ENCODE measurements at places on chromosomes 1 and 21. TPM values are rescaled to one million over a fixed set of nuclear protein-coding genes. Genes with fewer than 3 reads are reported as not detected.
A peak's percentile ranks its signal among the peaks of the same experiment; 100 is the strongest.

DNA sequence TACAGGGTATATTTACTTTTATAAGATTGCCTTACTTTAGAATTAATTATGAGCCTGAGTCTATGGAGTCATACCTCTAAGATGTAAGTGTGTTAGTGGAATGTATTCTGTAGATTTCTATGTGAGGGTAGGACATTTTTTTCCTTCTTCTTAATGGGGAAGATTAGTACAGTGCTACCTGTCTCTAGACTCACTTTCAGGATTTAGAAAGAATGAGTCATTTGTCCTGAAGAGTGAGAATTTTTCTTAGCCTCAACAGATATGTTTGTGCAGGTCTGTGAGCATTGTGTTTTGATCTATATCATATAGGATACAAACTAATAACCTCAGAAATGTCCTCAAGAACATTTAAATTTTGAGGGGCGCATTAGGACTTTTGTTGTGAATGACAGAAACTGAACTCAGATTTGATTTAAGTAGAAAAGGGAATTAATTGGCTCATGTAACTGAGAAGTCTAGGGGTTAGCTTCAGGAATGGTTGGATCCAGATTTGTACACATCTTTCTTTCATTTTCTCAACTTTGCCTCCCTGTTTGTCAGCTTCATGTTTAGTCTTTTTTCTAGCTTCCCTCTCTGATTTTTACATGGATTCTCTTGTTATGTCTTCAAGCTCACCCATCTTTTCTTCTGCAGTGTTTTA is 45.3 kb downstream of the TTC3 start:
- peaks cover 7% of the 10 kb centered on the region for H3K36me3 ChIP-seq
- H3K4me3 ChIP-seq: no peak overlapping the region
- H3K27ac ChIP-seq: no peak overlapping the region
- no peak for DNase-seq
- H3K4me1 ChIP-seq: no peaks in the 10 kb centered on the region

- no peaks in the 10 kb centered on the region for H3K36me3 ChIP-seq
- H3K27ac ChIP-seq: no peak overlapping the region
- H3K4me3 ChIP-seq: no peak overlapping the region
- no peak for DNase-seq
- no peaks in the 10 kb centered on the region for H3K27me3 ChIP-seq
These were observed 35.2 kb upstream of the LRP8 start for GRCh38 chr1:53362851-53363642.

C1orf198 gene
- total RNA-seq: 101 TPM

TSPAN2 gene
- 4.3 TPM for total RNA-seq

- peak overlapping the region; percentile 61 for H3K27ac ChIP-seq
- DNase-seq: peak; percentile 76
- peaks cover 87% of the 10 kb centered on the region for H3K4me1 ChIP-seq
- H3K27me3 ChIP-seq: no peaks in the 10 kb centered on the region
These were observed 20.2 kb downstream of the SKI start for GRCh38 chr1:2248127-2248826.

GRCh38 chr1:29081201-29081600 is 42.5 kb downstream of the TMEM200B start:
- H3K27me3 ChIP-seq: no peaks in the 10 kb centered on the region
- no peak for DNase-seq
- no peak overlapping the region for H3K4me3 ChIP-seq
- no peak overlapping the region for H3K27ac ChIP-seq
- H3K4me1 ChIP-seq: no peaks in the 10 kb centered on the region
- H3K36me3 ChIP-seq: no peaks in the 10 kb centered on the region

DNA sequence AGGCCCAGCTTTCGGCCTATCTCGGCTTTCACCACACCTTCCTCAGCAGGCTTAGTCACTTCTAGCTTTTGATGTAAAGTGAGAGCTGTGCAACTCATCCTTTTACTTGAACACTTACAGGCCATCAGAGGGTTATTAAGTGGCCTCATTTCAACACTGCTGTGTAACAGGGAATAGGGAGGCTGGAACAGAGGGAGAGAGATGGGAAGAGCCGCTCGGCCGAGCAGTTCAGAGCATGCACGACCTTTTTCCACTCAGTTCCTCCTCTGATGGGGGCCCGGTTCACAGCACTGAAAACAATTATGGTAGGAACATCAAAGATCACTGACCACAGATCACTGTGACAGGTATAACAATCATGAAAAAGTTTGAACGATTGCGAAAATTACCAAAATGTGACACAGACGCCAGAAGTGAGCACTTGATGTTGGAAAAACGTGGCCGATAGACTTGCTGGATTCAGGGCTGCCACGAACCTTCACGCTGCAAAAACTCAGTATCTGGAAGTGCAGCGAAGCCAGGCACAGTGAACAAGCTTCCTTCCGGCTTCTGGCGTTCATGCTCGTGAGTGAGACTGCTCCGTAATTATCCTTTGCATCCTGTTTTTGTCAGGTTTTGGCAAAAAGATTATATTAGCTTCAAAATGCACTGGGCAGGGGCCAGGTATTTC is 28.6 kb downstream of the AGPAT3 start:
- no peak for DNase-seq
- peak overlapping the region; percentile 39 for H3K4me3 ChIP-seq
- H3K27ac ChIP-seq: peak overlapping the region; percentile 53
- H3K27me3 ChIP-seq: no peaks in the 10 kb centered on the region
- H3K4me1 ChIP-seq: peaks cover 42% of the 10 kb centered on the region

- H3K36me3 ChIP-seq: no peaks in the 10 kb centered on the region
- H3K27ac ChIP-seq: no peak overlapping the region
- no peak overlapping the region for H3K4me3 ChIP-seq
- DNase-seq: no peak
These were observed 10.4 kb upstream of the KLF17 start for GRCh38 chr1:44108241-44108640.

VANGL2 gene
- 7.5 TPM for total RNA-seq

GRCh38 chr1:236137285-236137852 is 5.0 kb upstream of the GPR137B start:
- no peak overlapping the region for H3K4me3 ChIP-seq
- H3K4me1 ChIP-seq: peaks cover 4% of the 10 kb centered on the region
- H3K27ac ChIP-seq: no peak overlapping the region
- H3K36me3 ChIP-seq: no peaks in the 10 kb centered on the region
- H3K27me3 ChIP-seq: peaks cover 13% of the 10 kb centered on the region

DNA sequence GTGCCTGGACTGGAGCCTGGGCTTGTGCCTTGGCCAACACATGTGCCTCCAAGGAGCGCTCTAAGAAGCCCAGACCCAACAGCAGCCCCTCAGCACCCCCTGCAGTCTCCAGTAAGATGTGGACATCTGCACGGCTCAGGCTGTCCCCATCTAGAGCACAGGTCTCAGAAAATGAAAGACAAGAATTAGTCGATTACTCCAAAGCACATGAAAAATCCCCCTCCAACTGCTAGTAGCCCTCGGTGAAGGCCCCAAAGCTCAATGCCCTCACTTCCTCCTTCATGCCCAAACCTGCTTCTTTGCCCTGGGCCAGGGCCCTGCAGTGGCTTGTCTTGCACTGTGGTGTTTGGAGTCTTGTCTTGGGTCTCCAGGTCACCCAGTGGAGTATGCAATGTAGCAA is 21.9 kb upstream of the ERO1B start:
- H3K27ac ChIP-seq: no peak overlapping the region
- no peaks in the 10 kb centered on the region for H3K36me3 ChIP-seq
- no peaks in the 10 kb centered on the region for H3K4me1 ChIP-seq
- DNase-seq: no peak
- no peak overlapping the region for H3K4me3 ChIP-seq

AADACL4 gene
- not detected for total RNA-seq

FCRL6 gene
- 2.3 TPM for total RNA-seq

TNFSF18 gene
- total RNA-seq: 0.24 TPM

- no peaks in the 10 kb centered on the region for H3K36me3 ChIP-seq
- peaks cover 27% of the 10 kb centered on the region for H3K4me1 ChIP-seq
- peak overlapping the region; percentile 81 for H3K27ac ChIP-seq
These were observed 1.6 kb upstream of the DYRK3 start for GRCh38 chr1:206633708-206634121.

DNA sequence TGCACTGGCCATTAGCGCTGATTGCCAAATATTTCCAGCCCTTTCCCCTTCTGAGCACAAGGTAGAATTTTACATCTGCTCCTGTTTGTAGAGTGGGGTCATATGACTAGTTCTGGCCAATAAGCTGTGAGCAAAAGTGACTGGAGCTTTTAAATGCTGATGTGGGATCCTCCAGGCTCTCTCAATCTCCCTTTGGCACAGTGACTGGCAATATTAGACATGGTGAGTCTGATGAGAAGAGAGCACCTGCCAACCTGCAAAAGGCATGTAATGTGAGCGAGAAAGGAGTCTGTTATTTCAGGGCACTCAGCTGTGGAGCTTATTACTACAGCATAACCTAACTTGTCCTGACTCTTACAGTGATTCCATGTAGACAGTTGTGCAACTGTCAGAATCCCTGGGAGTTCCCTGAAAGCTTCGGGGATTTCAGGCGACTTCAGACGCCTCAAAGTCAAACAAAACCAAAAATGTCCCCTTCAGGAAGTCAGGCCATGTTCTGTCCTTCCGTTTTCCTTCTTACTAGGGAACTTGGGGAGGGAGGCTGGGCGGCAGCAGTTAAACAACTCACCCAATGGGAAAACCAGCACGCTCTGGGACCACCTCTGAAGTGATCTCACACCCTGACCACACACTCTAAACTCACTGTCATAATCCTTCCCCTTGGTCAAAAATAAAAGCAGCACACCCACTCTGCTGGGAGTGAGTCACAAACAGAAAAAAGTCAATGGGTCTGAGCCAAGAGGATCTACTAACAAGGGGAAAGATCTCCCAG is 3.6 kb upstream of the RASSF5 start:
- peaks cover 63% of the 10 kb centered on the region for H3K4me1 ChIP-seq
- no peaks in the 10 kb centered on the region for H3K36me3 ChIP-seq
- peak overlapping the region; percentile 37 for H3K27ac ChIP-seq
- DNase-seq: peak; percentile 78
- H3K27me3 ChIP-seq: peaks cover 4% of the 10 kb centered on the region

DNA sequence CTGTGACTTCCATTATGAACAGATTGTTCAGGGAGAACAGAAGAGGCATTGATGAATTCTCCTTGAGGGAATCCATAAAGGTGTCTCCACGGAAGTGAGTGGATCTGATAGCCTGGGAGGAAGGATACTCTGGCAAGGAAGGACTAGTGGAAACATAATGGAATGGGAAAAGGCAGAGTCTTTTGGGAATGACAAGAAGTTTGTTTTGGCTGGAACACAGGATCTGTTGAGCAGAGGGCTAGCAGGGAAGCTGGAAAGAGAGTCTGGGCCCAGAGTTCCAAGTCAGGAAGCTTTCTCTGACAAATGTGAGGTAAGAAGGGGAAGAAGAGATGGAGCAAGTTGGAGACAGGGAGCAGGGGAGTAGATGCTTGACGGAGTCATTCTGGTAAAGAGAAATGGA is 8.1 kb downstream of the ADAMTS5 start:
- H3K4me1 ChIP-seq: peaks cover 7% of the 10 kb centered on the region
- H3K27me3 ChIP-seq: no peaks in the 10 kb centered on the region
- H3K27ac ChIP-seq: no peak overlapping the region
- H3K36me3 ChIP-seq: no peaks in the 10 kb centered on the region
- H3K4me3 ChIP-seq: no peak overlapping the region

DNA sequence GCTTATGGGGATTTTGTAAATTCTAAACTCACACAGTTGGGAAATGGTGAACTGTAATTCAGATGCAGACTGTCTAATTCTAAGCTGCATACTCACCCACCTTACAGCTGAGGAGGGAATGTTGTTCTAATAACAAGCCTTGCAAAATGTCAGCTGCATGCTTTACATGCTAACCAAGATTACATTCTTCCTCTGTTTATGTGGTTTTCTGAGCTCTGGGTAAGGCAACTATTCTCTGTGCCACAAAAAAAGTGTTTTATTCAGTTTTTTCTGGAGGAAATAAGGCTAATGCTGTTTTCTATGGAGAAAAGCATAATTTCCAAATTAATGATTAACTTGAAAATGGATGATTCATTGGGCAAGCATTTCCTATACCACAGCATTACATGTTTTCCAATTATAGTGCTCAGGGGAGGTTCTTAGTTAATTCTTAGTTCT is 64.9 kb downstream of the RGS13 start:
- H3K27ac ChIP-seq: no peak overlapping the region
- H3K36me3 ChIP-seq: no peaks in the 10 kb centered on the region
- no peak for DNase-seq
- H3K27me3 ChIP-seq: no peaks in the 10 kb centered on the region
- H3K4me3 ChIP-seq: no peak overlapping the region
- H3K4me1 ChIP-seq: peaks cover 12% of the 10 kb centered on the region

- peaks cover 27% of the 10 kb centered on the region for H3K36me3 ChIP-seq
- H3K4me3 ChIP-seq: no peak overlapping the region
- no peak overlapping the region for H3K27ac ChIP-seq
- H3K4me1 ChIP-seq: peaks cover 4% of the 10 kb centered on the region
- no peaks in the 10 kb centered on the region for H3K27me3 ChIP-seq
- DNase-seq: no peak
These were observed 16.1 kb downstream of the RRP15 start for GRCh38 chr1:218301217-218301616.

- no peaks in the 10 kb centered on the region for H3K4me1 ChIP-seq
- no peaks in the 10 kb centered on the region for H3K36me3 ChIP-seq
- DNase-seq: no peak
- H3K27me3 ChIP-seq: no peaks in the 10 kb centered on the region
- H3K4me3 ChIP-seq: no peak overlapping the region
These were observed 94.2 kb downstream of the KCNK1 start for GRCh38 chr1:233707880-233708815.

CFAP107 gene
- 2.9 TPM for total RNA-seq

DNA sequence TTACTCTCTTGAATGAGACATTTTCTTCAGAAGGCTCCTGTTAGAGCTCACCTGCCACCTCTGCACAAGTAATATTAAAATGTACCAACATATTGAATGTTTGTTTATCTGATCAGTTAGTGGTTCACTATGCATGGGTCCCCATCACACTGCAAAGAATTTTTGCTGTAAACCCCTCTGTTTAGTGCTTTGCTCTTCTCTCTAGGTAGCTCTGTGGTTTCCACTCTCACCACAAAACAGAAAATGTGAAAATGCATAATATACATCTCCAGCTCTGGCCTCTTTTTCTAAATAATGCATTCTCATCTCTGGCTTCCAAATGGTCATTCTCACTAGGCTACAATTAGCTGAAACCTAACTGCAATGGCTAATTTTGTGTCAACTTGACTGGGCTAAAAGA is 176.7 kb downstream of the TRIM33 start:
- no peak overlapping the region for H3K4me3 ChIP-seq
- no peak for DNase-seq
- no peaks in the 10 kb centered on the region for H3K27me3 ChIP-seq
- no peaks in the 10 kb centered on the region for H3K4me1 ChIP-seq
- no peak overlapping the region for H3K27ac ChIP-seq

GRCh38 chr1:83491930-83492329 is 507.0 kb downstream of the TTLL7 start:
- no peaks in the 10 kb centered on the region for H3K36me3 ChIP-seq
- H3K27ac ChIP-seq: no peak overlapping the region
- DNase-seq: no peak
- no peaks in the 10 kb centered on the region for H3K27me3 ChIP-seq
- no peak overlapping the region for H3K4me3 ChIP-seq

DNA sequence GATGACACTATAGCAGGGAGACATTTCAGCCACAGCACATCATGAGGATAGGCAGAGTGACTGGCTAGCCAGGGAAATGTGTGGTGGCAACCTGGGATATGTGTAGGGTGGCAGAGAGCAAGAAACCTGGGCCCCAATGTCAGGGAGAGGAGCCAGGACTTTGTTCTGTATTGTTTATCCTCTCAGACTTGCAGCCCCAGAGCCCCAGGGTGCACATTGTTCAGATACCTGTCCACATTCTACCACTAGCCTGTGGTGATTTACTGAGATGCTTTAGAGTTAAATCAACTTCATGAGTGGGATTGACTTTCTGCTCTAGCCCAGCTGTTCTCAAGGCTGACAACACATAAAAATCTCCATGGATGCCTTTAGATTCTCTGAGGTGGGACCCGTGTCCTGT is 61.5 kb downstream of the MAB21L3 start:
- peaks cover 10% of the 10 kb centered on the region for H3K4me1 ChIP-seq
- H3K4me3 ChIP-seq: no peak overlapping the region

C8A gene
- total RNA-seq: not detected

Data from lower lobe of right lung (tissue), 2 donors.